ENCODE measurements at places on chromosomes 11 and 22. TPM values are rescaled to one million over a fixed set of nuclear protein-coding genes. Genes with fewer than 3 reads are reported as not detected.
A peak's percentile ranks its signal among the peaks of the same experiment; 100 is the strongest.

- DNase-seq = no peak
Measured at GRCh38 chr22:34992672-34993071, 73.3 kb upstream of the ISX start.

The SNAP29 gene
- 8.4 TPM for total RNA-seq

The LMF2 gene
- 30.8 TPM for total RNA-seq

GRCh38 chr11:108589136-108589535 is 4.4 kb downstream of the EXPH5 start:
- peak; percentile 15 for DNase-seq

DNA sequence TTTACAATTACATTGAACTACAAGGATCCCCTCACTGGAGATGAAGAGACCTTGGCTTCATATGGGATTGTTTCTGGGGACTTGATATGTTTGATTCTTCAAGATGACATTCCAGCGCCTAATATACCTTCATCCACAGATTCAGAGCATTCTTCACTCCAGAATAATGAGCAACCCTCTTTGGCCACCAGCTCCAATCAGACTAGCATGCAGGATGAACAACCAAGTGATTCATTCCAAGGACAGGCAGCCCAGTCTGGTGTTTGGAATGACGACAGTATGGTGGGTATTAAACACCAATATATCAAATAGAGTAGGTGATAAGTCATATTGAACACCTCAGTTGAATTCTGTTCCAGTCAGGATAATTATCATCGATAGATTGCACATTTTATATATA is 4.4 kb downstream of the FBXO7 start:
- no peak for DNase-seq

The MAJIN gene
- not detected for total RNA-seq

- no peak for DNase-seq
Measured at GRCh38 chr11:79382301-79383050, 58.4 kb downstream of the TENM4 start.

DNA sequence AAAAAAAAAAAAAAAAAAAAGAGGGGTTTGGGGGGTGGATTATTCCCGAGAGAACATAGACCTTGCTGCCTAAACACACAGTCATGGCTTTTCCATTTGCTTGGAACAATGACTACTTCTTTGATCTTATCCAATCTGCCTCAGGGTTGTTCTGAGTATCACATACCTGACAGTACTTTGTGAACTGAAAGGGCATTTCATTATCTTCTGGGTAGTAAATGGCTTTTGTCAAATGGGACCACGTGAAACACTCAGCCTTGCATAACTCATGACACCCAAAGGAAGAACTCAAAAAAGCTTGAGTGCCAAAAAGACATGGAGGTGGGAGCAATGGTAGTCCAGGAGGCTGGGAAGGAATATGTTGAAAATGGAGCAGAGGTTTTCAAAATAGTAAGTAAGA is 123.2 kb upstream of the BID start:
- DNase-seq = no peak

DNA sequence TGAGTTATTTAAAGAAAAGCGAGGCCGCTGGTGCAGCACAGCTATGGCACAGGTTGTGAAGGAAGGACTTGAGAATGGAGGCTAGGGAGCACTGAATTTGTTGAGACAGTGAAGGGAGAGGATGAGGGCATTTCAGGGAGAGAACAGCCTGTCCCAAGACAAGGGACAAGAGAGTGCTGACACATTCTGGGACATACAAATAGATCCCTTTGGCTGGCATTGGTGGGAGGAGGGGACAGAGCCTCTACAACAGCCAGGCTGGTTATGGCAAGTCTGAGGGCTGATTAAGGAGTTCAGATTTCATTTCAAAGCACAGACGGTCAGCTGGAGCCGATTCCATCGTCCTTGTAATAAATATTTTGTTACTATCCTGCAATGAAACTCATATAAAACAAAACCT is 1.7 kb upstream of the SLC29A2 start:
- DNase-seq = peak; percentile 57

GRCh38 chr22:20637750-20638506 is 130.5 kb downstream of the MED15 start:
- no peak for DNase-seq

The APLNR gene
- total RNA-seq = 88.2 TPM

DNA sequence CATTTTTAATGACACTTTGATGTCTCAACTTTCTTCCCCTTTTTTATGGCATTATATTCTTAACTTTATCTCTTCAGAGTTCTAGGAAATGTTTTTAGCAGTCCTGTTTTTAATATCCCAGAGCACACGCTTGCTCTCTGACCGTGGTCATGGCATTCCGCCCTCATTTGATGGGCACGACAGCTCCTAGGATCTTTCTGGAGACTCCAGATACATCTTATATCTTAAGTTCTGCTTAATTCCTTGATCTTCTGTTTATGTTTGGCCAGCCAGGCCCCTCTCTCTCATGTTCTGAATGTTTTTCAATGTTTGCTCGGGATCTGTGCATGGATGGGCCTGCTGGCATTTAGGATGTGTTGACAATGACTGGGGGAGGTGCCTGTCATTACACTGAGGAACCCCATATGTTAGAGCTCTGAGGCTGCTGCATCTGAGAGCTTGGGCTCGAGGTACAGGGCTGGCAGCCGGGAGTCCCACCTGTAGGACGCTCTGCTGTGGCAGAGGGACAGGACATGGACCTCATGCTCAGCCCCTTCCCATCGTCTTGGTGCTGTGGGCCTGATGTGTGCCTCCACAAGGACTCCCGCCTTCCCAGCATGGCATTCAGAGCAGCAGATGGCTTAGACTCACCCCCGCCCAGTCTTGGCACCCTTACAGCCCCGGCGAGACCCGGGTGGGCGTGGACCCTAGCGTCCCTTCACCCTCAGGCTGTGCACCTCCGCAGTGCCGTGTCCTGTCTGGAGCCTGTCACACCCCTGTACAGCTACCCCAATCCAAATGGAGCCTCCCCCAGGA is 75.0 kb downstream of the CDKN1C start:
- DNase-seq = no peak

DNA sequence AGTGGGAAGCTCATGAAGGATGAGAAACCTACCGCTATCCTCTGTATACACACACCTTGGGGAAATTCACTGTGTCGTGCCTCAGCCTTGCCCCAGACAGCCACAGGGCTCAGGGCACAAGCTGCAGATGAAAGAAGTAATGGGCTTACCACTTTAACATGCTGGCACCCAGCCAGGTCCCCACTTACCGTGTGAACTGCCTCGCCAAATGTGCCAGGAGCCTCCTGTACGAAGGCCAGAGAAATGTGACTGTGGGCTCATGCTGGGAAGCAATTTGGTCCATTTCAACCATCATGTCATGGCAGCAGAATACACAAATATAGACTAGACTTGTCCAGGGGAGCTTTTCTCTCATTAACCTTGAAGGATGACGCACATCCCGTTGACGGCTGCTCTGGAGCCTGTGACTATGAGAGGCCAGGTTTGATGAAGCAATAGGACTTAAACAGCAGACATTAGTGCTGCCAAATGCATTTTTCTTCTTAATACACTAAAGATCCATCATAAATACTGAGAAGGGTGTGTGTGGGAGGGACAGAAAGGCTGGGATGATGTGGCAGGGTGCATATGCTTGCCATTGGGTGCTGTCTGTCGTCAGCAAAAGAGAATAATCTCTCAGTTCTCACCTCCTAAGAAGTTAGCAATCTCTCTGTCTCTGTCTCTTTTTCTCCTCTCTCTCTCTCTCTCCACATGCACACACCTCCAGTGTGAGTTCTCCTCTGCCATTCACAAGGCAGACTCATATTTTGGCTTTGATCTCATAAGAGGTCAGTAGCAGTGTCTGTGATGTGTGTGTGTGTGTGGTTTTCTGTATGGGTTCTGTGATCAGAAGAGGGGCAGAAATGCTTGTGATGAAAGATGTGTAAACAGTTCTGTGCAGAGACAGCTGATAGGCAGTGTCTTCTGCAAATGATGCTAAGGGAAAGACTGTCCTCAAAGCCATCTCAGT is 142.4 kb downstream of the KIRREL3 start:
- peak; percentile 10 for DNase-seq

- no peak for DNase-seq
Measured at GRCh38 chr11:15341587-15341986, 226.9 kb downstream of the INSC start.

DNA sequence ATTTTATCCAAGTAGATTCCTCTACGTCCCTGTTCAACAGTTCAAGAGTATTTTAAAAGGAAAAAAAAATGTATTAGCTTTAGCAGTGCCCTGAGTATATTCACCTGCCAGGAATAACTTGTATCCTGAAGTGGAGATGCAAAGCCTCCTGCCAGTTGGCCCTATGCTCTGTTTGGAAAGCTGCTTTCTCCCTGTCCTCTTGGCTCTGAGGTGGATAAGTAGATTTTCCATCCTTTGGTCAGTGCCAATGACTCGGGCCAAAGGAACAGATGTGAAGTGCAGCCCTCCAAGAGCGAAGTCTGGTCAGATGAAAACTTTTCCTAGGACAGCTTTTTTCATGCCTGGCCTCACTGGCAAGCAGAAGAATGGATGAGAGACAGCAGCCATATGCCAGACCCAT is 839.9 kb upstream of the TENM4 start:
- DNase-seq = peak; percentile 93

- no peak for DNase-seq
Measured at GRCh38 chr11:133990501-133990900, 33.7 kb upstream of the IGSF9B start.

- peak; percentile 93 for DNase-seq
Measured at GRCh38 chr11:45097721-45098493, 48.5 kb upstream of the PRDM11 start.

The APOA4 gene
- total RNA-seq = not detected

- DNase-seq = no peak
Measured at GRCh38 chr22:30351226-30351625, 5.5 kb downstream of the SF3A1 start.

The RFPL3 gene
- total RNA-seq = not detected

DNA sequence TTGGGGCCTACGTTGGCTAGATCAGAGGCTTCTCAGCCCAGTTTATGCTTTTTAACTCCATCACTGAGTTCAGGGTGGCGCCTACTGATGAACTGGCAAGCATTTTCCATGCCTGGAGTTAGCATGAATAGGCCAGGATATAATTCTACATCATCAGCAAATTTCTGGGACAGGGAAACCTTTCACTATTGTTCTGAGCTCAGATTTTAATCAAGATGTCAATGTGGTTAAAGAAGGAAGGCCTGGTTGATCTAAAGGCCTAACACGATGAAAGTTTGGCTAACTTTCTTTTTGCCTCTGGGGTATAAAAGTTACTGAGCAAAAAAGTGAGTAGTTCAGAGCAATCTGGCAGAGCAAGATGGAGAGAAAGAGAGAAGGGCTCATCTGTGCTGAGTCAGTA is 21.7 kb upstream of the IFITM3 start:
- DNase-seq = no peak

DNA sequence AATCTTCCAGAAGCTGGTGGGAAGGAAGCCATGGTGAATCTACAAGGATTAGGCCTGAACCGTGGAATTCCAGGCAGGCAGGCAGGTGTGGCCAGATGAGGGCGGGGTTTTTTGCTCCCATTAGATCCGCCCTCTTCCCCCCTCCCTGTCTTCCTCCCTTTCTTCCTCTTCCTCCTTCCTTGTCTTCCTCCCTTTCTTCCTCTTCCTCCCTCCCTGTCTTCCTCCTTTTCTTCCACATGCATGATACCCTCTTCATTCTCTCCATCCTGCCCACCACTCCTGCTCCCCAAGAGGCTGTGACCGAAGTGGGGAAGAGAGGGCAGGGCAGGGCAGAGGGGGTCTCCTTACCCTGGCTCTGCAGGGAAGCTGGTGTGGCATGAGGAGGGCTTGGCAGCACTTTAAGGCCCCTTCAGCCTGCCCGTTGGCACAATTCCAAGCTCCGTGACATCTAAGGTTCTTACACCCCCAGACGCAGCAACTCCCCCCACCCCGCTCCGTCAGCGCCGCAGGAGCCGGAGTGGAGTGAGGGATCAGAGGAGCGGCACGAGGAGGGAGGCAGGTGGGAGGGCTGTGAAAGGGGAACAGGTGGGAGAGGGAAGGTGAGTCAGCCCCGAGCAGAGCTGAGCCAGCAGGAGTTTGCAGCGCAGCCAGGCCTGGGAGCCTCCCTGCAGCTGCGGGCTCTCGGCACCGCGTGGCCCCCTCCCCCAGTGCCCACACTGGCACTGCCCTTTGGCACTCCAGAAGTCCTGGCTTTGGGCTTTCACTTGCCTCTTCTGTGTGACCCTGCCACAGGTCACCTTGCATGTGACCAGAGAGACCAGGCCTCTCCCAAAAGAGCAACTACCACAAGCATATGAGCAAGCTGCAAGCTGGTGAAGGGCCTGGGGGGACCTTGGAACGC is 32.1 kb downstream of the KCNJ4 start:
- peak; percentile 48 for DNase-seq

GRCh38 chr11:15859411-15859810 is 496.9 kb downstream of the SOX6 start:
- no peak for DNase-seq

- peak; percentile 81 for DNase-seq
Measured at GRCh38 chr11:113167599-113167998, 146.8 kb upstream of the TTC12 start.

The C22orf42 gene
- total RNA-seq = not detected

The C11orf16 gene
- total RNA-seq = not detected

The SPTBN2 gene
- 20.9 TPM for total RNA-seq

DNA sequence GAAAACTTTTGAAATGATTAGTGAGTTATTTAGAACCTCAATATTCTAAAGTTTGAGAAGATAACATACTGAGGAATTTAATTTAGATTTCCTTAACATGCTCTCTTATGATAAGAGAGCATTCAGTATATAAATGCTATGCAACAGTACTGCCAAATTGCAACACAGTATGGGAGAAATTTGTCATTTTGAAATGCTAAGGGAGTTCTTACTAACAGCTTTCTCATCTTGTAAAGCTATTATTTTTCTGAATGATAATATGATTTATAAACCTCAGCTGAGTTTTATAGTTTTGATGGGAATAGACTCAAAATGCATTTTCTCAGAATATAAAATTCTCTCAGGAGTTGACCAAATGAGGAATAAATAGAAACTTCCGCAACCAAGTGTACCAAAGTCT is 108.4 kb downstream of the SPON1 start:
- no peak for DNase-seq
